ENCODE measurements at places on chromosomes 6 and 20. TPM values are rescaled to one million over a fixed set of nuclear protein-coding genes. Genes with fewer than 3 reads are reported as not detected.

The GABRR2 gene
- 1.2 TPM for total RNA-seq

The DYNLT2 gene
- total RNA-seq = 5.7 TPM

DNA sequence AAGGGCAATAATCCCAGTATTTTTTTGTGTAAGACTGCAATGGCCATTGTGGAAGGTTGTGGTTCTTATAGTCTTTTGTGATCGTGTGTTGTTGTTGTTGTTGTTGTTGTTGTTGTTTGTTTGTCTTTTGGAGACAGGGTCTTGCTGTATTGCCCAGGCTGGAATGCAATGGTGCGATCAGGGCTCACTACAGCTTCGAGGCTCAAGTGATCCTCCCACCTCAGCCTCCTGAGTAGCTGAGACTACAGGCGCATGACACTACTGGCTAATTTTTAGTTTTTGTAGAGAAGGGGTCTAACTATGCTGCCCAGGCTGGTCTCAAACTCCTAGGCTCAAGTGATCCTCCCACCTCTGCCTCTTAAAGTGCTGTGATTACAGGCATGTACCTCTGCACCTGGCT lies 3.5 kb upstream of the GSTA4 start:
- DNase-seq = no peak

GRCh38 chr20:62922451-62922921 lies 3.8 kb downstream of the DIDO1 start:
- no peak for DNase-seq

GRCh38 chr20:63777614-63778013 lies 38.0 kb downstream of the SLC2A4RG start:
- no peak for DNase-seq

GRCh38 chr6:34339432-34339831 lies 53.0 kb downstream of the NUDT3 start:
- DNase-seq = no peak

GRCh38 chr20:64077876-64078551 lies 1.3 kb downstream of the RGS19 start:
- DNase-seq = no peak

GRCh38 chr6:45209762-45210161 lies 118.4 kb upstream of the RUNX2 start:
- DNase-seq = no peak

DNA sequence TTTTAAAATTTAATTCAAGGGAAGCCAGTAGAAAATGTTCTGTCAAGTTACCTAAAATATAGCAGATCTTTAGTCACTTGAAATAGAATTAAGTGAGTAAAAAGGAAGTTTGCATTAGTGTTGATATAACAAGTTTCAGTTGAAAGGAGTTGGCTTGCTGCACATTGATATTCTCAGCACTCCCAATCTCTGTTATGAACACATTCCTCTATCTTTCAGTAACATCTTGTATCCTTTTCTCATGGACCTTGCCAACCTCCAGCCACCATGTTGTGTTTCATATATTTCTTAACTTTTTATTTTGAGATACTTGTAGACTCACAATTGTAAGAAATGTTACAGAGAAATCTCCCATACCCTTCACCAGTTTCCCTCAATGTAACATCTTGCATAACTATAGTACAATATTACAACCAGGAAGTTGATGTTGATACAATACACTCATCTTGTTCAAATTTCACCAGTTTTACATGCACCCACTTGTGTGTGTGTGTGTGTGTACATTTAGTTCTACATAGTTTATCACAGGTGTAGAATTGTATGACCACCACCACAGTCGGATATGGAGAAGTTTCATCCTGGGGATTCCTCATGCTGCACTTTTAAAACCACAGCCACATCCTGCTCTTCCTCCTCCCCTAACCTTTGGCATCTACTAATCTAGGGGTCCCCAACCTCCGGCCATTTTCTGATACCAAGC lies 20.2 kb upstream of the PAQR8 start:
- no peak for DNase-seq

DNA sequence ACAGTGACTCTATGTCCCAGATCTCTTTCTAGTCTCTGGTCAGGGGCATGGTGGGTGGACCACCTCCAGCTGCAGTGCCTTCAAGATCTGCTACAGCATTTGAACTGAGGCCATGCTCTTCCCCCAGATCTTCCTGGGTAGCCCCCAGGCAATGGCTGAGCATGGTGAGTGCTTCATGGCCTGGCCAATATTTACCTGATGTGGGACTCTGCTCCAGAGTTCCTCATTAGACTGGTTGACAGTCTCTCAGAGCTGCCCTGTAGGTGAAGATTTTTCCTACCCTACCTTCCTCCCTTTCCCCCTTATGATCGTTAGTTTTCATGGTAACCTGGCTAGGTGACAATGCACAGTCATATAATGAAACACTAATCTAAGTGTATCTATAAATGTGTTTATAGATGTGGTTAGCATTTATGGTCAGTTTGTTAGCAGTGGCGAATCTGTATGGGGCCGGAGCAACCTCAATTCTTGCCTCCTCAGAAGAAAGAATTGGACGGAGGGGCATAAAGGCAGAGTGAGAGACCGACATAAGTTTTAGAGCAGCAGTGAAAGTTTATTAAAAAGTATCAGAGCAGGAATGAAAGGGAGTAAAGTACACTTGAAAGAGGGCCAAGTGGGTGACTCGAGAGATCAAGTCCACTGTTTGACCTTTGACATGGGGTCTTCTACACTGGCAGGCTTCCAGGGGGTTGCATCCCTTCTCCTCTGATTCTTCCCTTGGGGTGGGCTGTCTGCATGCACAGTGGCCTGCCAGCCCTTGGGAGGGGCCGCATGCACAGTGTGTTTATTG lies 256.3 kb downstream of the CD83 start:
- no peak for DNase-seq

- DNase-seq = no peak
Observed at GRCh38 chr20:45974896-45975565, 3.0 kb upstream of the ZNF335 start.

DNA sequence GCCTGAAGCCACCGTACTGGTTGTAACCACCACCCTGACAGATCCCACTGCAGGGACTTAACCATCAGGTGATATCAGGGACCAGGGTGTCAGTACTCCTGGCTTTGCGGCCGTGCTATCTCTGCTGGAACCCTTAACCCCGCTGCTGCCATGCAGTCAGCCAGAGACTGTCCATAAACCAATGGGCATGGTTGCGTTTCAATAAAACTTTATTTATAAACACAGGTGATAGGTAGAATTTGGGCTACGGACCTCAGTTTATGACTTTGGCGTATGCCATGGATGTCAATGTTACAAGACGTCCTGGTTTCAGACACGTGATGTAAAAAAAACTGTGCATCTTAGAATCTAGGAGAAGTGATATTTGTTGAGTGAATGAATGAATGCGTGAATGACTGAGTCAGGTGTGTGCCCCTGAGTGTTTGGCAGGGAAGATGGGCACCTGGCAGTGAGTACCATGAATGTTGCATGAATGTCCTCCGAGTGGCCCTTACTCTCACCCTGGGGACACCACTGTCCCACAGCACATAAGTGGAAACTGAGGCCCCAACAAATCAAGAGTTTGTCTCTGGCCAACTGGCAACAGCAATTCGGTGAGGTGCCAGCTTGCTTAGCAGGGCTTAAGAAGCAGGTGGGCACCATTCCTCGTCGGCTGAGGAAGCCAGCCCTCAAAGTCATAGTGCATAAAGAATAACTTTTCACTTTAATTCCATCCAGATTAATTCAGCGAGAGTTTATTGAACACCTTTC lies 64.0 kb upstream of the APCDD1L start:
- DNase-seq = no peak
